LHCN-M2 (cell line): ENCODE measurements at places on chromosomes 6 and 20. TPM values are rescaled to one million over a fixed set of nuclear protein-coding genes. Genes with fewer than 3 reads are reported as not detected.

DNA sequence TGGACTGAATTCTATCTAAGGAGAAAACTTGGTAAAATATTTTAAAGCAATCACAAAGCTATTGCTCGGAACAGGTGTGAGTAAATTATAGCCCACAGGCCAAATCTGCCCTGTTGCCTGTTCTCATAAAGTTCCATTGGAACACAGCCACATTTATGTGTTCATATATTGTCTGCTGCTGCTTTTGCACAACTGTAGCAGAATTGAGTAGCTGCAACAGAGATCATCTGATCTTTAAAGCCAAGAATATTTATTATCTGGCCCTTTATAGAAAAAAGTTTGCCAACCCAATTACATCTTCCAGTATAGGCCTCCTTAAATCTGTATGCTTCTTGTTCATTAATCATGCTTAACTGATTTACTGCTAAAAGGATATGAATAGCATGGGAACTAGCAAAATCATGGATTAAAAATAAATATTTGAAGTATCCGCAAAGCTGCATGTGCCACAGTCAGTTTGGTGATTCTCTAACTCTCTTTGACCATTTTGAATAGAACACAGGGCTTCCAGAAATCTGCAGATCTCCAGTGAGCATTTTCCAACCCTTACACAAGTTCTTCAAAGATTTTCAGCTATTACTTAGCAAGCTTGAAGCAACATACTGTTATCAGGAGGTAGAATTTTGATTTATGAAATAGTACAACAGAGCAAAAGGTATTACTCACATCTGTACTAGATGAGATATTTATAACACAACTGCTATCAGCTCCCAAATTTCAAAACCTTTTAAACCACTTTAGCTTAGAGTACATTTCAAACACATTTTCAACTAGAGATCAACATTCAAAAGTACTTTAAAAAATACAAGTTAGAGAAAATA lies 312.6 kb upstream of the ID4 start:
- no peak for DNase-seq

DNA sequence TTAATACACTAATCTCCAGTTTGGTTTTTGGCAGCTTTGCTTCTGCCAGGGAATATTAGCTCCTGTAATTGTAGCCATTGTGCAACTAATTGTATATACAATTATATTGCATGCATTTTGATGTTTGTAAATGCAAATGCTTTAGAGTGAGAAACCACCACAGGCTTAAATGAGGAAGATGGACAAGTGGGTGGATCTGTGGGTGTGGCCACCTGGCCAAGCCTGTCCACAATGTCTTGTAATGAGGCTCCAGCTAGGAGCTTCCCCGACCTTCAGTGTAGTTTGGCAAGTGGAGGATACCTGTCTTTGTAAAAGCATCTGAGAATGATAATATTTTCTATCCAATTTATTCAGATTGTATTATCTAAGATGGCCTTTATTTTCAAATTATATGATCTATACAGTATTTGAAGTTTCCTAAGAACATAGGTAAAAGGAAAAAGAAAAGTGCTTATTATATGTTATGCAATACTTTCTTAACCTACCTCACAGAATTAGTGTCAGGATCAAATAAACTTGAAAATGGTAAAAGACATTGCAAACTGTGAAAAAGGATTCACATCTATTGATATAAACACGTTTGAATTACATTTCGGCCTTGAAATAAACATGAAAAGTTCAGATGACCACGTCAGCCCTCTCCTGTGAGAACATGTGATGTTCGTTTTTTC lies 49.3 kb upstream of the ARID1B start:
- DNase-seq: no peak

DNA sequence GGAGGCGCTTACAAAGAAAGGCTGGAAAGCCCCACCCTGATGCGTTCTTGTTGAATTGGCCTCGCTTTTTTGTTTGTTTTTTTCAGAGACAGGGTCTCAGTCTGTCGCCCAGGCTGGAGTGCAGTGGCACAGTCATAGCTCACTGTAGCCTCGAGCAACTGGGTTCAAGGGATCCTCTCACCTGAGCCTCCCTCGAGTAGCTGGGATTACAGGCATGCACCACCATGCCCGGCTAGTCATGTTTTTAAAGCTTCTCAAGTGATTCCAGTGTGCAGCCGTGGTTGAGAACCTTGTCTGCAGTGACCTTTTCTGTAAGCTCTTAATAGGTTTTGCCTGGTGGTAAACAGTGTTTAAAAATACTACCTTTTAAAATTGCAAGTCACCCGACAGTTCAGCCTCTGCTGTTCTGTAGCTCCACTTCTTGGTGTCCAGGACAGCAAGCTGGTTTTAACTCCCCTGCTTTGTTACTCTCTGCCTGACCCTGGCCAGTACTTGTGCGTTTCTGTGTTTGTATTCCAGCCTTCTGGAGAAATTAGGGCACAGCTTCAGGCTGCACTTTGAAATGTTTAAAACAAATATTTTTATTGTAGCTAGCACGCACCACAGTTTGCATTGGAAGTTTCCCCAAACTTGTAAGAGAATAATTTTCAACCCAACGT lies 54.4 kb downstream of the KDM1B start:
- no peak for DNase-seq

- DNase-seq: peak; percentile 78
These were observed 33.7 kb downstream of the FAM50B start for GRCh38 chr6:3882866-3883265.

- no peak for DNase-seq
These were observed 59.2 kb upstream of the SNX9 start for GRCh38 chr6:157763904-157764177.

- DNase-seq: no peak
These were observed 32.0 kb downstream of the TSPYL4 start for GRCh38 chr6:116221911-116222310.

The TGM3 gene
- not detected in 2 replicates for total RNA-seq

The ENPP5 gene
- total RNA-seq: 1.3 and 2.2 TPM in 2 replicates

The FAM217A gene
- total RNA-seq: not detected in 2 replicates

The LRRN4 gene
- not detected in 2 replicates for total RNA-seq
